ENCODE measurements at places on chromosomes 16 and 17.

DNA sequence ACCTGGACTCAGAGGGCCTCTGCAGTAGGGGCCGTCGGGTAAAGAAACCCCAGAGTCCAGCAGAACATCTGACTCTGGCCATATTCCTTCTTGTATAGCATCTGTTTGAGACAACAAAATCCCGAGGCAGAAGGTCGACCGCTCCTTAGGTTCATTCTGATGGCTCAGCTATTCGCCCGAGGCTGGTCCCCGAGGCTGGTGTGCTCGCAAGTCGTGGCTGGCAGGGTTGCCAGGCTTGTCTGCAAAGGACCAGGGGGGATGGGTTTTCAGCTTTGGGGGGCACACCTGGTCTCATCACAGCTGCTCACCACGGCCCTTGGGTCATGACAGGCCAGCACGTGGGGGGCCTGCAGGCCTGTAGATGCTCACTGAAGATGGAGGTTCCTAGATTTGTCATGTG lies 119.1 kb downstream of the BANP start:
- DNase-seq = no peak

DNA sequence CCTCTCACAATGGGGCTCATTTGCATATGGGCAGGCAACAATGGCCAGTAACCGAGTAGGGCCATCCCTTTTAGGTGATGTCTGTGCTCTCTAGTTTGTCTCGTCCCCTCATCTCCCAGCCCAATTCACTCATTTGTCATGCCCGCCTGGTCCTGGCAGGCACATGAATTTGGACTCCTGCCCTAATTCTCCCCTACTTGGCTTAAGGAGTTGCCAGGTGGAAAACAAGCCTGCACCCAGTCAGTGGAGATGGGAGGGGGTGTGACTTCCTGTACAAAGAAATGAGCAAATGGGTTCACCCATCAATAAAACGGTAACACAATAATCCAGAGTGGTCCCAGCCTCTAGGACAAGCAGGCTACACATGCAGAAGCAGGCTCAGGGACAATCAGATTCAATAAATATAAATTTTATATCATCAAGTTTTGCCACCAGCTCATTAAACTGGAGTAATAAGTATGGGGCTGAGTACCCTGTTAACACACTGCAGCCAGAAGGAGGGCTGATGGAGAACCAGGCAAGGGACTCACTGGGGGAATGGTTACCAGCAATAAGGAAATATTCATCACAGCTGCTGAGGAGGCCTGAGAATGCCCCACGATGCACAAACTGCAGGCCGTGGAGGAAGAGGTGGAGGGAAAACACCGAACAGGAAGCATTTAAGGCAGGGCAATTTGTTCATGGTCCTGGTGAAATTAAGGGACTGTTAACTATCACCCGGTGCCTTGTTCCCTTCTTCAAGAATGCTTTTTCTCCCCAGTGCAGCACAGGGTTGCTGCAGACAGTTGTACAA lies 84.4 kb upstream of the GPRC5B start:
- no peak for DNase-seq

- no peak for DNase-seq
These were observed 10.2 kb downstream of the FLII start for GRCh38 chr17:18248300-18248731.

- no peak for DNase-seq
These were observed 3.1 kb upstream of the TLCD2 start for GRCh38 chr17:1713160-1713877.

GRCh38 chr17:60554377-60554788 lies 28.3 kb upstream of the APPBP2 start:
- no peak for DNase-seq

DNA sequence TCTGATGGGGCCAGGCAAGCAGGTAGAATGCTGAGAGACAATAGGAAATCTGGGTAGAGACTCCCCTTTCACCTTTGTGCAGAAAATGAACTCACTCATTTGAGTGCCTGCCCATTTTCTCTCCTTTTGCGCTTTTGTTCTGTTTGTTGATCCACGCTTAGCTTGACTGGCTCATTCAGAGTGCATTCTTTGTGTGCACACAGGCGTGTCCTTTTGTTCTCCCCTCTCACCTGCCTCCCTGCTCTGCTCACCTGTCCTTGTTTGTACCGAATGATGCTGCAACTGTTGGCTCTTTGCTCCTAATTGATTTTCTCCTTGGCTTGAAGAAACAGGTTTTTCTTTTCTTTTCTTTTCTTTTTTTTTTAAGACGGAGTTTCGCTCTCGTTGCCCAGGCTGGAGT lies 15.8 kb downstream of the PGS1 start:
- no peak for DNase-seq

DNA sequence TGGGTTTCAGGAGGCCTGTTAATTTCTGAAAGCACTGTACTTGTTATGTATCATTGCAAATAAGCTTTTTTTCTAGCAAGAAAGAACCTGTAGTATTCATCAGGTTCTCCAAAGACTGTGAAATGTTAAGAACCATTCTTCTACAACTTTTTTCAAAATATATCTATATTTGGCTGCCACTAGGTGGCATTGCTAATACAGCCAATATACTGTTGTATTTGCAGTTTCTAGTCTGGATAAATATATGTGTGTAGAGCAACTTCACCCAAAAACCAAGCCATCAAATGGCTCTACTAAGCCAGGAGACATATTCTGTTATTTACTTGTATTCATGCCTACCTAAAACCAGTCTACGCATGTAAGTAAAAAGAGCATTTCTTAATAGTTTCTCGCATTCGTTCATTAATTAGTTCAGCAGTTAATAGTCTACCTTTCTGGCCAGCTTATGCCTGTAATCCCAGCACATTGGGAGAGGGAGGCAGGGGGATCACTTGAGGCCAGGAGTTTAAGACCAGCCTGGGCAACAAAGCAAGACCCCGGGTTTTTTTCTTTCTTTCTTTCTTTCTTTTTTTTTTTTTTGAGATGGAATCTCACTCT lies 39.5 kb downstream of the VMP1 start:
- no peak for DNase-seq

DNA sequence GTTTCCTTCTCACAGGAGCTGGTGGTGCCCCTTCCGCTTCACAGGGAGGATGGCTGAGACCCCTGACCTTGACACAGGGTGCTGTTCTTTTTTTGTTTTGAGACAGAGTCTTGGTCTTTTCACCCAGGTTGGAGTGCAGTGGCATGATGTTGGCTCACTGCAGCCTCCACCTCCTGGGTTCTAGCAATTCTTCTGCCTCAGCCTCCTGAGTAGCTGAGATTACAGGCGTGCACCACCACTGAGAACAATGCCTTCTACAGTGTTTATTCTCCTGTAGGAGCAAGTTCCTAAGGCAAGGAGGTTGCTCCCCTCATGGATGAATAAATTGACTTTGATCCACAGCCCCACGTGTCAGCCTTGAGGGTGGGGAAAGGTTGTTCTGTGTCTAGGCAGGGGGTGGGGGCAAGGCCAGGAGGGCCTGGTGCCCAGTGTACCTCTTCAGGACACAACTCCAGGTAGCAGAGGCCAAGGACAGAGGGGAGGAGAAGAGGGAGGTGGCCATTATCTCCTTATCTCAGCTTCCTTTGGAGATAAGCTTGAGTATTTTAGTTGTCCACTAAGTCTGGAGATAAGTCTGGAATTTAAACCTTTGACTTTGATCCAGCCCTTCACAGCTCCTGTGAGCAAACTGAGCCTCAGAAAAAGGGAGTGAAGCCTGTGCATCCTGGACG lies 159.4 kb downstream of the SEC14L1 start:
- no peak for DNase-seq

- no peak for DNase-seq
These were observed 7.8 kb downstream of the CLCN7 start for GRCh38 chr16:1466968-1467521.

DNA sequence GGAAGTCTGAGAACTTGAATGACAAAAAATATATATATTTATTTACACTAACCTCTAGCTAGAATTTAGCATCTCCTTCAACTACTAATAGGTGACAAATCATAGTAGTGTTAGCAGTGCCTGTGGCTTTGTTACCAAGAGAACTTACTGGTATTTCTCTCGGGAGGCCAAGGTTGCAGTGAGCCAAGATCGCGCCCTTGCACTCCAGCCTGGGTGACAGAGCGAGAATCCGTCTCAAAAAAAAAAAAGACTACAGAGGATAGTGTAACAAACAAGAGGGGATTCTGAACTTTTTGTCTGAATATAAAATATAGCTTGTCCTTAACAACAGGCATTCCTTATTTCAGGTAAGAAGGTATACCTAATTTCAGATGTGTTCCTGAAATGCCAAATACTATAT lies 1.3 kb upstream of the SUZ12 start:
- DNase-seq = no peak

GRCh38 chr17:58270476-58271215 lies 10.1 kb downstream of the MPO start:
- DNase-seq = no peak

DNA sequence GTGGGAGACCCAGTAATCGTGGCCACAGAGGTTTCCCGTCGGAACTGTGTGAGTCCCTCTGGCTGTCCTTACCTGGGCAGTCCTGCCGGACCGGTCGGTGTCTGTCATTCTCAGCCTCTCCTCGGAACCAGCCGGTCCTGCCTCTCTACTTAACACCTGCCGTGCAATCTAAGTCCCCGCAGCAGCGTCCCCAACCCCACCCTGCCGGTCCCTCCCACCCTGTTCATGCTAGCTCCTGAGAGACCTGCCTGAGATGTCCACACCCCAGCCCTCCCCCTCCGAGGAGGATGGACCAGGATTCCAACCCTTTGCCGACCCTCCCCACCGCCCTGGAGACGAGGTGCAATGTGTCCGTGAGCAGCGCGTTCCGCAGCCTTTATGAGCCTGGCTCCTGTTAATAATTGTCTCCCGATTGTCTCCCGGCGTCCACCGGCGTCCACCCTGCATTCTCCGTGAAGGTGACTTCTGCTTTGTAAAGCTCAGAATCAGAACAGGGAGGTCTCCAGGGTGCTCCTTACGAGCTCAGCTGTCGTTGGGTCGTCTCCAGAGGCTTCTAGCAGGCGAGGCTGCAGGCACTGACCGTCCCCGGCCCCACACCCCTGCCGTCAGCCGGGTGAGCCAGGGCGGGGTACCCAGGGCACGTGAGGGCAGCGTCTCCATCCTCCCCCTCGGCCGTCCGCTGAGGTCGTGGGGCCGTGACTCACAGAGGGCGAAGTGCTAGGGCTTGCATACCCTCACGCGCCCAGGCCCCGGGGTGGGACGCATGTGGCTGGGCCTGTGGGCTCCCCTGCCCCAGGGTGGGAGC lies 10.1 kb downstream of the METRNL start:
- DNase-seq = no peak

GRCh38 chr16:66699898-66700297 lies 3.4 kb upstream of the CMTM4 start:
- DNase-seq = no peak

- DNase-seq = no peak
These were observed 6.5 kb upstream of the QRICH2 start for GRCh38 chr17:76314392-76315227.

DNA sequence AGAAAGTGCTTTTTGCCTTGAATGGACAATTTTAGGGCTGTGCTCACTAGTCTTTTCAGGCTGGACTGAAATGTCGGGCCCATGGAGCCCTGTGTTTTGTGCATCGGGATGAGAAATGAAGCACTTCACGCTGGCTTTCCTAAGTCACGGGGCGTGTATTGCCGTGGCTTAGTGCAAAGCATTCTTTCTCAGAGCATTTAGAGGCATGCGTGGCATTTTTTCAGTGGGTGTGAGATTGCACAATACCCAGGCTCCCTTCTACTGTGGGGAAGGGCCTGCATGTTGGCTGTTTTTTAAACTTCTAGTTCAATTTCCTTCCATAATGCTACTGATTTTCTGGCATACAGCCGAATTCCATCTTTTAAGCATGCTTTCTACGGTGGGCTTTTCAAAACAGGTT lies 12.6 kb upstream of the POLR3E start:
- no peak for DNase-seq

DNA sequence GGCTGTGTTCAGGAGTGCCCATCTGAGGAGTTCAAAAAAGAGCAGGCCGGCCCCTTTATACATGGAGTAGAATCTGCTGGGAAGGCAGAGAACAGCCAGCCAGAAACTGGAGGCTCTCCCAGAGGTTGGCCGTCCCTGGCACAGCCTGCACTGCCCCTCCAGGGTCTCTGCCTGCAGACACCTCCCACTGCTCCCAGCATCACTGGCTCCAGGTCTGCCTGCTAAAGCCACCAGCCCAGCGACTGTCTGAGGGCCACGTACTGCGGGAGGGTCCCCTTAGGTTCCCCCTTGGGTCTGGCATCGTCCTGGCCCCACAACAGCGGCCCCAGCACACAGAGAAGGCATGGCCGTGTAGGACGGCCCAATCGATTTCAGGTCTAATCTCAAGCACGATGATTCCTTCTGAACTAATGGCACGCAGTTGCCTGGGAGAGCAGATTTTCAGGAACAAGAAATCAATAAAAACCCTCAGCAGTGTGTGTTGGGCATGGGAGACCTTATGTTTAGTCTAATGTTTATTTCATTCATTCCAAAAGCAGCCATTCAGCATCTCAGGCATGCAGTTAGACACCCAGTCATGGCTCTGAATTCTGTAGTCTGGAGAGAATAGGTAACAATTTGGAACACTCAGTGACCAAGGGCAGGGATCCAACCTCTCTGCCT lies 95.6 kb downstream of the PGS1 start:
- no peak for DNase-seq

- no peak for DNase-seq
These were observed 4.0 kb downstream of the SLC16A13 start for GRCh38 chr17:7039832-7040231.

DNA sequence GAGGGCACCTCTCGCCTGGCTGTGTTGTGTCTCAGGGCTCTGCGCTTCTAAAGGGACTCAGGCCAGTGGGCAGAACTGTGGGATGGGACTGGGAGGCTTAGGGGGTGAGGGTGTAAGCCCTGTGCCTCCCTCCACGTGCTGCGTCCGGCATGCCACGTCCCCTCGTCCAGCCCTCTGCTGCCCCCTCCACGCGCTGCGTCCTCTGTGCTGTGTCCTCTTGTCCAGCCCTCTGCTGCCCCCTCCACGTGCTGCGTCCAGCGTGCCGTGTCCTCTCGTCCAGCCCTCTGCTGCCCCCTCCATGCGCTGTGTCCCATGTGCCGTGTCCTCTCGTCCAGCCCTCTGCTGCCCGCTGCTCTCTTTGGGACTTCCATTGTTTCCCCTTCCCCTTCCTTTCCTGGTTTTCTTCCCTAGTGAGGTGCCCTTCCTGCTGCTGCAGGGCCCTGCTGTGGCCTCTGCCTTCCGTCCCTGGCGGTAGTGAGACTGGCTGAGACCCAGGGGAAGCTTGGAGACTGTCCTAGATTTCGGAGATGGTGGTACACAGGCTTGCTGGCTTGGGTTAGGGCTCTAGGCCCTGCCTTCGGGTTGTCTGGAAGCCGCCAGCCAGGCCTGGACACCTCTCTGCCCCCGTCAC lies 6.4 kb upstream of the ZNF750 start:
- DNase-seq = no peak

- no peak for DNase-seq
These were observed 13.8 kb upstream of the ABCC3 start for GRCh38 chr17:50620858-50621257.

DNA sequence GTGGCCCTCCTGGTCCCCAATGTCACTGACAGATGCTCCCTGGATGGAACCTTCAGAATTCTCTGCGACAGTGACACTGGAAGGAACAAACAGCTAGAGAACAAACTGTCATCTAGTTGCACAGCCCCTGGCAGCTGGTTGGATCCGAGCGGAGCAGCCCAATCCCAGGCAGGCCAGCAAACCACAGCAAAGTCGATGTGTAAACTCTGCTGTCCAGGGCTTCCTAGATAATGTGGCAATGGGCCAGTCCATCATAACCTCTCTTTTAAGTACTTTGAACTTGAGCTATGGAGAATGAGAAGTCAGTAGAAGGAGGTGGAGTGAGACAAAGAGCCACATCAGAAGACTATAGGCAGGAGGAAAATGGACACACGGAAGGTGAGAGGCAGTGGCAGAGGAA lies 323.0 kb downstream of the CBLN1 start:
- no peak for DNase-seq

All from esophagus squamous epithelium (tissue), 5 donors.